ENCODE measurements at places on chromosomes 11 and 22. TPM values are rescaled to one million over a fixed set of nuclear protein-coding genes. Genes with fewer than 3 reads are reported as not detected.

GRCh38 chr11:20415432-20415831 is 27.9 kb downstream of the PRMT3 start:
- no peak for DNase-seq

Gene PNPLA3
- total RNA-seq, result 0.80 TPM

GRCh38 chr11:123233975-123234334 is 38.9 kb upstream of the CLMP start:
- no peak for DNase-seq

DNA sequence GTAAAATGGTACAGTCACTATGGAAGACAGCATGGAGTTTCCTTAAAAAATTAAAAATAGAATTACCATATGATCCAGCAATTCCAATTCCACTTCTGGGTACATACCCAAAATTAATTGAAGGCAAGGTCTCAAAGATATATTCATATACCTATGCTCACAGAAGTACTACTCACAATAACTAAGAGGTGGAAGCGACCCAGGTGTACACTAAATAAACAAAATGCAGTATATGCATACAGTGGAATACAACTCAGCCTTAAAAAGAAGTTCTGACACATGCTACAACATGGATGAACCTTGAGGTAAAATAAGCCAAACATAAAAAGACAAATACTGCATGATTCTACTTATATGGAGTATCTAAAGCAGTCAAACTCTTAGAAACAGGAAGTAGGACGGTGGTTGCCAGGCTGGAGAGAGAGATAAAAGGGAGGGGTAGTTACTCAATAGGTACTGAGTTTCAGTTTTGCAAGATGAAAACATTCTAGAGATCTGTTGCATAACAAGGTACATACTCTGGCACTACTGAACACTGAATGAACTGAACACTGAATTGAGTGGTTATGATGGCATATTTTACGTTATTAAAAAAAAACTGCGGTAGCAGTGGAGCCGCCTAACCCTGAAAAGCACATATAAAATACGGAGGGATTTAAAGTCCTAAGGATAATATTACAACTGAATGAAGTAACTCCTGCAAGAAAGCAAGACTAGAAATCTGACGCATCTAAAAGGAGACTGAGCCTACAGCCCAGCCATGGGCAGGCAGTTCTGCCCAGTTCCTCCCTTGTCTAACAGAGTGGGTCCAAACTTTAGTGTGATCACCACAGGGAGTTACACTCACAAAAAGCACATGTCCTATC is 12.8 kb downstream of the DGCR2 start:
- peak; percentile 80 for DNase-seq

Gene ROBO3
- total RNA-seq, result 12.2 TPM

GRCh38 chr11:66561178-66561974 is 7.0 kb downstream of the CTSF start:
- no peak for DNase-seq

- DNase-seq, result no peak
These were observed 348.9 kb downstream of the CADM1 start for GRCh38 chr11:115155320-115155719.

Gene FXYD2
- total RNA-seq, result 361 TPM

Gene VSIG10L2
- not detected for total RNA-seq

Gene PTPN5
- total RNA-seq, result not detected

GRCh38 chr22:30205281-30206115 is 41.1 kb downstream of the LIF start:
- DNase-seq, result peak; percentile 93

- DNase-seq, result no peak
These were observed 1.3 kb downstream of the CERK start for GRCh38 chr22:46736705-46737104.

DNA sequence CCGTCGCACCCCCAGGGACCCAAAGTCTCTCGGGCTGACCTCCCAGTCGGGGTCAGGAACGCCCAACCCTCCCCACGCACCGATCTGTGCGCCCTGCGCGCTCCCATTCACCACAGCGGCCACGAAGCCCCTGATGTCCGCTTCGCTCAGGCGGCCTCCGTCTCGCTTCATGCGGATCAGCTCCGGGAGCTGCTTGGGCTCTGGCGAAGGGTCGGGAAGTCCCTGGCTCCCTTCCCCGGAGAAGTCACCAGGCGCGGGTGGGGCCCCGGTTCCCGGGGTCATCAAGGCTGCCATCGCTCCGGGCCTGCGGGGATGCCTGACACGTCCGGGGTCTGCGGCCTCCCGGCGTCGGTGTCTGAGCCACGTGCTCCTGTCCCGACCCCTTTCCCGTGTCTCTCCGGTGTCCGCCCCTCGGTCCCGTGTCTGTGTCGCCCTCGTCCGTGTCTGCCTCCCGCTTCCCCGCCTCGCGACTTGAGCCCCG is 356 bp downstream of the TYMP start:
- DNase-seq, result no peak

Gene CRYBB2
- total RNA-seq, result not detected

Measured in renal cortical epithelial cell (primary cell).